Epithelial cell of proximal tubule (primary cell): ENCODE measurements at places on chromosomes 6 and 20.

- no peak for DNase-seq
Observed at GRCh38 chr6:26595669-26596269, 984 bp upstream of the ABT1 start.

- peak; percentile 54 for DNase-seq
Observed at GRCh38 chr20:45450097-45450818, 19.3 kb upstream of the WFDC2 start.

- no peak for DNase-seq
Observed at GRCh38 chr6:27795697-27796494, 116.3 kb downstream of the OR2B2 start.

DNA sequence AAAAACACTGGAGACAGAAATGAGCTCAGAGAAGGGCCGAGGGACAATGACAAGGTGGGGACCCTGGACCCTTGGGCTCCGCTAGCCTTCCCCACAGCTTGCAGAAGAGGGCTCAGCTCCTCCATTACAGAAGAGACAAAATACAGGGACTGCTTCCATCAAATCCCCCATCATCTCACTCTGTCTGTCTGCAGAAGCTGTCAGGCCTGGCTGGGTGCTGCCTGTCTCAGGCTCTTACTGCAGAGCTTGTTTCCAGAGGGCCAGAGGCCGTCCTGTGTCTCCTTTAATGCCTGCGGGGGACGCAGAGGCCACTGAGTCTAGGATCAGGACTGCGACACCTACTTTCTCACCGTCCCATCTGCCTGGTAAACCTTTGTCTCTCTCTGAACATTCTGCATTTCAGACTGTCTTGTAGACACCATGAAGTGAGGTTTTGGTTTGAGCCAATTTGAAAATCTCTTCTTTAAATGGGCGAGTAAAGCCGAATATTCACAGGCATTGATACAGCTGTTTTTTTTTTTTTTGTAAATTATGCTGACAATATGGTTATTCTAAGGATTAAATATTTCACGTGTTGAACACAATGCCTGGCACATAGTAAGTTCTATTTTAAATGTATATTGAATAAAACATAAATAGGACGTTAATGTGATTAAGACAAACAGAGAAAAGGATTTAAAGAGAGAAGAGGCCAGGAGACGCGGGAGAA, 28.3 kb downstream of the RNASET2 start:
- DNase-seq: no peak

- no peak for DNase-seq
Observed at GRCh38 chr6:170487707-170488329, 65.3 kb downstream of the PSMB1 start.

GRCh38 chr6:148925701-148926100, 178.9 kb downstream of the UST start:
- no peak for DNase-seq

DNA sequence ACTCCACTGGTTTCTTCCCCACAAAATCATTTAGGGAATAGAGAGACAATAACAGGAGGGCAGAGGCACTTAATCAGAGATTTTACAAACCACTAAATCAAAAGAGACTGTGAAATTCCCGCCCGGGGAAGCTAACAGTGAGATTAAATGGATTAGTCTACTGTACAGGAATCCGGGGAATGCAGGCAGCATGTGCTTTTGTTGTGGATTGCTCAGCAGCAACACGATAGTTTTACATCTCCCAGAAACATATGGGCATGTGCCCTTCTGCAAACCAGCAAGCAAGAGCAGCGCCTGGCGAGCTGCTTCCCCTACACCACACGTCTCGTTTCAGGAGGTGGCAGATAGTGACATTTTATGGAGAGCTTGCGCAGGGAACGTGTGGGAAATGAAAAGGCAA, 382.3 kb downstream of the CD83 start:
- peak; percentile 72 for DNase-seq
